Glutamatergic neuron (in vitro differentiated cells): ENCODE measurements at places on chromosomes 5 and 9. TPM values are rescaled to one million over a fixed set of nuclear protein-coding genes. Genes with fewer than 3 reads are reported as not detected.

Gene INSL4
- total RNA-seq = not detected

Gene IL11RA
- 28.8 TPM for total RNA-seq

Gene FPGS
- 44.2 TPM for total RNA-seq

Gene INSYN2B
- not detected for total RNA-seq

DNA sequence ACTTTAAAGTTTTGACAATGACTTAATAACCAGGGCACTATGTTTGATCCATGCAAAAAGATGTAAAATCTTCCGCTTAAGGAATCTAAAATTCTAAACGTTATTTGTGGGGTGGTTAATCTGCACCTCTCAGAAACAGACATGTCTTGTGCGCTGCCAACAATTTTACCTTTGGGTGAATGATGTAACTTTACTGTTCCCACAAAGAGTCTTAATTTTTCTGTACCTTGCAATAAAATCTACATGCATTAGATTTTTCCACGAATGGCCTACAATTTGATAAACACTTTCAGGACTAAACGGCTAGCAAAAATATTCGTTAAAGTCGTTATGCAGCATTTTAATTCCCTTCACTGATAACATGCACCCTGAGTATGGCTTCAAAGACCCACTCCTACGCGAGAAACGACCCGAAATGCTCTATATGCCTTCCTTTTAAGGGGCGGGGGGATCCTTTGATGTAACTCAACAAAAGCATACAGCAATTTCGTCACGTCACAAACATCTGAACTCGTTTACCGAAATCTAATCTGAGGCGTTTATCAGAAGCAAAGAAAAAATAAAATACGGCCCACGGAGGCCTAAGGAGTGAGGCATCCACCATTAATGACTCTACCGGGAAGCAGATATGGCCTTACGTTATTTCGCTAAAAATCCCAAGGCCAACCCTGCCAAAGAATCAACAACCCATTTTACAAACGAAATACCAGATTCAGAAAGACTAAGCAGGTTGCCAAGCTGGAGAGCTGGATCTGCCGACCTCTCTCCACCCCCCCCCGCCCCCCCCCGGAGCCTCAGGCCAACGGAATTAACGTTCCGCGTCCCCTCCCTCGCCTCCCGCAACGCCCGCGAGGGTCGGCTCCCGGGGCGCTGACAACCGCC is 621 bp downstream of the AK6 start:
- peaks cover 3% of the 10 kb centered on the region for H3K36me3 ChIP-seq
- no peak for DNase-seq
- H3K4me1 ChIP-seq = peaks cover 5% of the 10 kb centered on the region
- peaks cover 2% of the 10 kb centered on the region for H3K27me3 ChIP-seq
- peak overlapping the region; percentile 97 for H3K4me3 ChIP-seq

GRCh38 chr5:163108351-163108750 is 329.0 kb upstream of the CCNG1 start:
- no peak for DNase-seq
- no peaks in the 10 kb centered on the region for H3K36me3 ChIP-seq
- no peaks in the 10 kb centered on the region for H3K27me3 ChIP-seq
- no peak overlapping the region for H3K27ac ChIP-seq

GRCh38 chr5:141850244-141850768 is 27.9 kb downstream of the PCDH1 start:
- H3K4me1 ChIP-seq = peaks cover 12% of the 10 kb centered on the region
- DNase-seq = no peak
- H3K27ac ChIP-seq = peak overlapping the region; percentile 88
- peaks cover 16% of the 10 kb centered on the region for H3K27me3 ChIP-seq
- peak overlapping the region; percentile 85 for H3K4me3 ChIP-seq

DNA sequence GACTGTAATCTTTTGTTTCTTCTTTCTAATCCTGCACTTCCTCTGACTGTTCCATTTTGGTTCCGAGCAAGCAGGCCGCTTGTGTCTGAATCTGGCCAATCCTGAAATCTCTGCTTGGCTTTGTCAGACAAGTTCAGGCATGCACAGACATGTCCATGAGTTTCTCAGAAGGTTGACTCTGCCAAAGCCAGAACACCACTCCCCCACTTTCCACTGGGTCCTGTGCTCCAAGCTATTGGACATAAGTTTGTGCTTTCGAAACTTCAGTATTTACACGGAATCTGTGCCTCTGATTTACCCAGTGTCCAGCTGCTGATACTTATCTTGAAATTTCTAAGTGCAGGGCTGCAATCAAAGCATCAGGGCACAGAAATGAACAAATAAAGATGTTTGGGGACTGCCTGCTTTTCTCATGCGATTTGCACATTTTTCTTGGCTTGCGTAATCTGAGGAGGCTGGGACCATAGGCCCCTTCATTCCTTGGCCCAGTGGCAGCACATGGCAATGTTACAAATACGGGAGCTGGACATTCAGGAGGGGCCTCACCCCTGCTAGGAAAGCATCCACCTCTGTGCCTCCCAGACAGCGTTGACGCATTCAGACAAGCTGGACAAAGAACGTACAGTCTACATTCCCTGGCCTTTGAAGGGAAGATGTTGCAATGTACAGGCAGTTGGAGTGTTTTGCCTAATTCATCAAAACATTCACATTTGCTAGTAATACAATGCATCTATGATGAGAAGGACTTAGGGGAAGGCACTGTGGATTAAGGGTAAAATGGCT is 209.2 kb upstream of the PAPPA start:
- DNase-seq = peak; percentile 18
- H3K4me3 ChIP-seq = no peak overlapping the region
- H3K27me3 ChIP-seq = no peaks in the 10 kb centered on the region
- H3K36me3 ChIP-seq = no peaks in the 10 kb centered on the region
- peaks cover 7% of the 10 kb centered on the region for H3K4me1 ChIP-seq

GRCh38 chr5:87526131-87526530 is 113.4 kb upstream of the CCNH start:
- H3K4me3 ChIP-seq = no peak overlapping the region
- no peaks in the 10 kb centered on the region for H3K4me1 ChIP-seq
- H3K36me3 ChIP-seq = no peaks in the 10 kb centered on the region
- no peaks in the 10 kb centered on the region for H3K27me3 ChIP-seq
- DNase-seq = no peak

DNA sequence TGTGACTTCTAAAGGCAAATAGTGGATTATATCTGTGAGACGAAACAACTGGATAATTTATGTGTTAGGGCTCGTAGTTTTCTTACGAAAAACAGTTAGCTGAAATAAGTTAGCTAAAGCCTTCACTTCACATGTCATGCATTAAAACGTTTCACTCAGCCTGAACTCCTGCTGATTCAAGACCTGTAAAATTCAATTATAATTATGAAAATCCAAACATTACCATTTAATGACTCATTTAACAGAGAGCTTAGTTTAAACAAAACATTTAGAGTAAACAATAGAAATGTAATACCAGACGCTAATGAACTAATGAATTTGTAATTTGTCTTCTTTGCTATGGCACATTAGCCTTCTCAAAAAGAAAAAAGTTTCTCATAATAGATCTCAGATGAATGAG is 1.7 kb downstream of the TAL2 start:
- H3K36me3 ChIP-seq = no peaks in the 10 kb centered on the region
- no peak for DNase-seq
- no peaks in the 10 kb centered on the region for H3K4me1 ChIP-seq
- no peak overlapping the region for H3K4me3 ChIP-seq

- no peaks in the 10 kb centered on the region for H3K4me1 ChIP-seq
- peaks cover 5% of the 10 kb centered on the region for H3K36me3 ChIP-seq
- no peak overlapping the region for H3K27ac ChIP-seq
- H3K27me3 ChIP-seq = peaks cover 4% of the 10 kb centered on the region
- H3K4me3 ChIP-seq = no peak overlapping the region
Measured at GRCh38 chr9:93965830-93966577, 10.8 kb upstream of the BARX1 start.

DNA sequence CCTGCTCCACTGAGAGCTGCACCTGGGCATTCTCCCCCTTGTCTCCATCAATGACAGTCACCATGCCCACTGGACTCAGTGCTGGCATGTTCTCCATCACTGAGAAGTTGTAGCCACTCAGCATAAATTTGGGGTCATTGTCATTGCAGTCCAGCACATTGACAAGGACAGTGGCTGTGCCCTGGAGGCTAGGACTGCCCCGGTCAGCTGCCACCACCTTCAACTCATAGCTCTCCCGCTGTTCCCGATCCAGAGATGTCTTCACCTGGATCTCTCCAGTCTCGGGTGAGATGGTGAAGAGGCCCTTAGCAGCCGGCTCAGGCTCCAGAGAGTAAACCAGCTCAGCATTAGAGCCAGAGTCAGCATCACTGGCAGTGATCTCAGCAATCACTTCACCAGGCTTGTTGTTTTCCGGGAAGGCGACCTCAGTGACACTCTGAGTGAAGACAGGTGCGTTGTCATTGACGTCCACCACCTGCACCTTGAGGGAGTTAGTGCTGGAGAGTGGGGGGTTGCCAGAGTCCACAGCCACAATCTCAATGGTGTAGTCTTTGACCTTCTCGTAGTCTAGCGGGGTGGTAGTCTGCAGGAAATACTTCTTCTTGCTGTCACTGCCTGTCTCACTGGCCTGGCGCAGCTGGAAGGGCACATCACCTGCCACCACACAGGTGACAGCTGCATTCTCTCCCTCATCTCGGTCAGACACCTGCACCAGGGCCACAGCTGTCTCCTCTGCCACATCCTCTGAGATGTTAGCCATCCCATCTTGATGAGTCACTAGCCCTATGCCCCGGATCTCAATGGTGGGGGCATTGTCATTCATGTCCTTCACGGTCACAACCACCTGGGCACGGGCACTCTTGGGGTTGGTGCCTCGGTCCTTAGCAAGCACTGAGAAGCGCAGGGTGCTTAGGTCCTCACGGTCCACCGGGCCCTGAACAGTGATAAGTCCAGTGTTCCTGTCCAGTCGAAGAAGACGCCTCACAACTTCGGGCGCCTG is 13.5 kb downstream of the PCDH1 start:
- H3K27me3 ChIP-seq = peaks cover 7% of the 10 kb centered on the region
- peak overlapping the region; percentile 20 for H3K27ac ChIP-seq
- no peak overlapping the region for H3K4me3 ChIP-seq

- H3K27ac ChIP-seq = no peak overlapping the region
- peaks cover 3% of the 10 kb centered on the region for H3K27me3 ChIP-seq
- peaks cover 24% of the 10 kb centered on the region for H3K4me1 ChIP-seq
- no peak for DNase-seq
- no peaks in the 10 kb centered on the region for H3K36me3 ChIP-seq
- no peak overlapping the region for H3K4me3 ChIP-seq
Measured at GRCh38 chr5:43636076-43636475, 33.1 kb downstream of the NNT start.

DNA sequence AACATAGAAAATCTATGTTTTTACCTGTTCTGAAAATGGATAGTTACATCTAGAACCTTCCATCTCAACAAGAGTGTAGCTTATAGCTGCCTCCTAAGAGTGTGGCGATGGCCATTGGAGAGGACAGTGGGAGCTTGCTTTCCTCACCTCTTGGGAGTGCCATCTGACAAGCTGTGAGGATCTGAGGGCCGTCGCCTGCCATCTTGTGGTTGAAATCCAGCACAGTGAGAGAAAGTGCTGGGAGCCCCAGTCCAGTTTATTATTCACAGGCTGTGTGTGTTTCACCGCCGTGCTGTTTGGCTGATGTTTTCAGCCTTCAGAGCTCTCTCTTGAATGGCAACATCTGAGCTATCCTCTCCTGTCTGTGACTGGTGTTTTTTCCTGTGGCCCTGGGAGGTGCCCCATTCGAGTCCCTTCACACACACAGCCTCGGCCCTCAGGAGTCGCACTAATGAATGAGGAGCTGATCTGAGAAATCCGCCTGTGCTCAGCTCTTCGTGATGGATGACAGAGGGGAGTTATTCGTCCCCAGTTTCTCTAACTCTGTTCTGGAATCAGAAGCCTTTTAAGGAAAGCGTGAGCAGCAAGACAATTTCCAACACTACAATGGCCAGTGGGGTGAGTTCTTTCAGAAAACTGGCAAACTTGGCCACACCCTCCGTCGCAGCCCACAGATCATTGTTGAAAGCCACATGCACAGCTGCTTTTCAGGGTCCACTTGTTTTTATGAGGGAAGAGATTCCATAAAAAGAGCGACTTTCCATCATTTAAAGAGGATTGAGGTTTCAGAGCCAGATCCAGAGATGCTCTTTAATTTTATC is 170.3 kb downstream of the PDZD2 start:
- H3K4me1 ChIP-seq = peaks cover 16% of the 10 kb centered on the region
- H3K36me3 ChIP-seq = no peaks in the 10 kb centered on the region
- H3K27me3 ChIP-seq = no peaks in the 10 kb centered on the region
- no peak overlapping the region for H3K4me3 ChIP-seq

DNA sequence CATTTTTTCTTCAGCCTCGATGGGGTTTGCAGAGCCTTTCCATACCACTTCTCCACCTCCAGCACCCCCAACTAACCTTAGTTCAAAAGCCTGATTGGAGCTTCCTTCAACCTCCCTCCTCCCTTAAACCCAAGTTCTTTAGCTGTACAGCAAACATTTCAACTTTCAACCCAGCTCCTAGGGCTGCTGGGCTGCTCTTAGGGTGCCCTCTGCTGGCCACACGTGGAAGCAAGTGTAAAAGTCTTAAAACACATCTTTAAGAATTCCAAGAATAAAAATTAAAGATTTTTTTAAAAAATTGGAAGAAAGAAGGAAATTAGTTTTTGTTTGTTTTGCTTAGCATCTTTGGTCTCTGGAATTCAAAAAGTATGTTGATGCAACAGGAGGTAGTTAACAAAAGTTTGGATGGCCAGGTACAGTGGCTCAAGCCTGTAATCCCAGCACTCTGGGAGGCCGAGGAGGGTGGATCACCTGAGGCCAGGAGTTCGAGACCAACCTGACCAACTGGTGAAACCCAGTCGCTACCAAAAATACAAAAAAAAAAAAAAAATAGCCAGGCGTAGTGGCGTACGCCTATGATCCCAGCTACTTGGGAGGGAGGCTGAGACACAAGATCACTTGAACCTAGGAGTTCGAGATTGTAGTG is 15.5 kb upstream of the HSD17B3 start:
- H3K4me3 ChIP-seq = no peak overlapping the region
- H3K36me3 ChIP-seq = peaks cover 11% of the 10 kb centered on the region
- H3K4me1 ChIP-seq = peaks cover 1% of the 10 kb centered on the region
- DNase-seq = peak; percentile 65

- DNase-seq = no peak
- H3K4me3 ChIP-seq = no peak overlapping the region
- H3K27me3 ChIP-seq = no peaks in the 10 kb centered on the region
Measured at GRCh38 chr9:117887383-117887782, 183.2 kb downstream of the TLR4 start.

GRCh38 chr5:143880178-143880577 is 68.2 kb downstream of the HMHB1 start:
- DNase-seq = no peak
- H3K36me3 ChIP-seq = no peaks in the 10 kb centered on the region
- H3K4me1 ChIP-seq = peaks cover 2% of the 10 kb centered on the region
- H3K27me3 ChIP-seq = no peaks in the 10 kb centered on the region

DNA sequence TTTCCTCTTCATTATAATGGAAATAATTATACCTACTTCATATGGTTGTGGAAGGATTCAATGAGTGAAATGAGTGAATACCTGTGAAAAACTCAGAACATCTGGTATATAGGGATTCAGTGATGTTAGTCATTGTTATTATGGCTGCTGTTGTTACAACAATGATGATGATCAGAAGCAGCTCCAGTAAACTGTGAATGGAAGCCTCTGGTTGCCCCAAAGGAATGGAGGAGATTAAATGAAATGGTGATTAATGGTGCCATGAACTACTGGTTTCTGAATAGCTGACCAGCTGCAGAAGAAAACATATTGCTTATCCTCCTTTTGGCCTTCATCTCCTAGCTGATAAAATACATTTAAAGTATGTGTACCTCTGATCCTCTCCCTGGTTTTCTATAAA is 372.0 kb downstream of the ARHGEF28 start:
- peaks cover 4% of the 10 kb centered on the region for H3K4me1 ChIP-seq
- H3K27ac ChIP-seq = no peak overlapping the region
- DNase-seq = no peak
- H3K36me3 ChIP-seq = no peaks in the 10 kb centered on the region
- no peaks in the 10 kb centered on the region for H3K27me3 ChIP-seq
